Anterior cingulate cortex (tissue), 58 donors: ENCODE measurements at places on chromosomes 3 and 15.

GRCh38 chr15:59166166-59166565, 40.5 kb upstream of the LDHAL6B start:
- no peak for DNase-seq

DNA sequence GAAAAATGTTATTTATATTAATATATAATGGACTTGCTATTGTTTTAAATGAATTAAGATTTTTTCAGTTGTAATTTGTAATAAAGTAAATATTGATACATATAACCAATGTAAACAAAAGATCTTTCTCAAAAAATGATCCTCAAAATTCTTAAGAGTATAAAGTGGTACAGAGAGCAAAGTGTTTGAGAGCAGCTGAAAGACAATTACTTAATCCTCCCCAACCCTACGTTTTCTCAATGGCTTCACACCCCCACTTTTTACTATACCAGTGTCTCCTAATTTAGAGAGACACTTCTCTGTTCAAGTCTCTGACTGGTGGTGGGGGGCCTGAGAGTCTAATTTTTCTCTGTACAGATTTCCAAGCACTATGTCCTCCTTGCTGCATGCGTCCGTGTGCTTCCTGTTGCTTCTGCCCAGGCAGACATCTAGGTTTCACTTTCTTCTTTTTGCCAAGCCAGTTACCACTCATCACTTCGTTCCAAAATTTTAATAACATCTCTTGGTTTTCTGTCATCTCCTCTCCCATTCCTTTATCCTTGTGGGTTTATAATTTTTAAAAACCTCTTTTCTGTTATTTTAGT, 276.3 kb upstream of the DNAJC19 start:
- no peak for DNase-seq

DNA sequence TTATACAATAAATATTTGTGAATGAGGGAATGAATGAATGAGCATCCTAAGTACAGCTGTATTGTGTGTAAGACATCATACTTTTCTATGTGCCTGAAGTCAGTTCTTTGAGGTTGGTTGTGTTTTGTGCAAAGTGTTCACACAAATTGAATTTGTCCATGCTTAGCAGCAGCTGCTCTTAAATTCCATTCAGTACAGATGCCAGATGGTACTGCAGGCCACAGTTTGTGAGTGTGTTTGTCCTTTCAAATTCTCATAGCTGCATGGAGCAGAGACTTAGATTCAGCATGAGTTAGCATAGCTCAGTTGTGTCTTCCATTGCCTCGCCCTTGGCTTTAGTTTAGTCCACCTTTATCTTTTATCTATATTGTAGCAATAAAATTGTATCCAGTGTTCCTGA, 3.8 kb upstream of the ZNF385D start:
- no peak for DNase-seq

DNA sequence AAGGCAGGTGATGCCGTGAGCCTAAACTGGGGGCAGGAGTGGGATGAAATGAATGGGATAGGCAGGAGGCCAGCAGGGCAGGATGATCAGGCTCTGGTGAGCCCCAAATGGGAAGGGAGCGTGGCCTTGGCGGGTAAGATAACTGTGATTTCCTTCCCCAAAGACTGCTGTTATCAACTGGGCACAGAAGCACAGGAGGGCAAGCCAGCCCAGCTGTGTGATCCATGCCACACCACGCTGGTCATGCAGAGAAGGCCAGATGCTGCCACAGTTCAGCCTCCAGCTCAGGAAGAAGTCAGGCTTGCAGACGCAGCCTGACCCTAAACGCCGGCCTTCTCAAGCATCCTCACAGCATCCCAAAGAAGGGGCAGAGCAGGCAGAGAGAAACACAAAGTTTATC, 52.1 kb upstream of the GNB5 start:
- DNase-seq = no peak

DNA sequence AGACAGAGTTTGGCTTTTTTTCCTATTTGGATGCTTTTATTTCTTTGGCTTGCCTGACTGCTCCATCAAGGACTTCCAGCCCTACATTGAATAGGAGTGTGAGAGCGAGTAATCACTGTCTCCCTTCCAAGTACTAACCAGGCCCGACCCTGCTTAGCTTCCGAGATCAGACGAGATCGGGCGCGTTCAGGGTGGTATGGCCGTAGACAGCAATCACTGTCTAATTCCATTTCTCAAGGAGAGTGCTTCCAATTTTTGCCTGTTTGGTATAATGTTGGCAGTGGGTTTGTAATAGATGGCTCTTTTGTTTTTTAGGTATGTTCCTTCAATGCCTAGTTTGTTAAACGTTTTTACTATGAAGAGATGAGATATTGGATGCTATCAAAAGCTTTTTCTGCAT, 125.0 kb upstream of the PEX5L start:
- no peak for DNase-seq

DNA sequence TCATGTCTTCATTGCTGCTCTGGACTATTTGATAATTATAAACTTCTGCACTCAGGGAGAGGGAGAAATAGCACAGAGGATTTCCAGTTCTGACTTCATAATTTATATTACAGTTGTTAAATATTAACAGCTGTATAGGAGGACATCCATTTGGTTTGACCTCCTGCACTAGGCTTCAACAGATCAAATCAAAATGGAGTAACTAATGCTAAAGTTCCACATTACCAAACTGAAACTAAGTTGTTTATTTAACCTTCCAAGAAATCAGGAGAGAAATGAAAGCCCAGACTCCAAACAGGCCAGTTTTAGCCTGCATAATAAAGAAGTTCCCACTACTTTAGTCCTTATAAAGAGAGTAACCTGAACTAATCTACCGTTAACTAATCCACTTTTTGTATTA, 4.6 kb downstream of the PLSCR2 start:
- DNase-seq = no peak

DNA sequence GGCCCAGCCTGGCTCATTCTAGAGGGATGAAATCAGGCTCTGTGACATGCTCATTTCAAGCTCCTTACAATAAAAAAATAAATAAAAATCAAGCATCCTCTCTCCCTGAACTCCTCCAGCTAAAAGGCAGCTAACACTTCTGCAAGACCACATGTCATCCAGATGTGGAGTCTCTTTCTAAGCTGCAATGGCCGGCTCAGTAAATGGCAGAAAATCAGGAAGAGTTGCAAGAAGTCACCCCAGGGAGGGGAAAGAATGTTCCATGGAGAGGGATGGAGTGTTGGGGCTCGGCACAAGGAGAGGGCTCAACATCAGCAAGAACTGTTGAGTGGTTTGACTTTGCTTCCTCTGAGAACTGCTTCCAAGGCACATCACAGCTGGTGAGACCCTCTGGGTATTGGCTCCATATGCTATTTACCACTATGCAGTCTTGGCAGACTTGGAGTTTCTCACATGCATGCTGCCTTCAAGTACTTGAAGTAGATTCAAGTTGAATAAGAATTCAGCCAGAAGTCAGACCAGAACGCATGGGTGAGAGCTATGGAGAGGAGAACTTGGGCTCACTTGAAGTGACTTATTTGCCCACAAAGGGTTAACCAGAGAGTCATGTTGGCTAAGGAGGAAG, 689.0 kb downstream of the NTRK3 start:
- DNase-seq = no peak

- DNase-seq = no peak
Measured at GRCh38 chr15:91102546-91103330, 2.7 kb downstream of the SV2B start.

GRCh38 chr3:50182533-50183099, 8.8 kb upstream of the GNAT1 start:
- no peak for DNase-seq

DNA sequence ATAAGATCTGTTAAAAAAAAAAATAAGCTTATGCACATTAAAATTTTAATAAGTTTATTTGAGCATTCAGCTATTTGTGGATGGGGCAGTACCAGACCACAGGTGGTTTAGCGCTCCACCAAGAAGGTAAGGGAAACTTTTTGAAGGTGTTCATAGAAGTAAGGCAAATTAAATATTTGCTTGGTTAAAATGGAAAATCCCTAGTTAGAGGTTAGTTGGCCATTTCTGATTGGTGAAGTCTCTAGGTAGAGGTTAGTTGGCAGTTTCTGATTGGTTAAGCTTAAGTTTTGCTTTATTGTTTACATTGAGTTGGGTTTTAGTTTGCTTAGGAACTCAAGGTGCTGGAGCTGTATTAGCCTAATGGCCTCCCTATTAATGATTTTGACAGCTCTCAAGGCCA, 30.7 kb downstream of the SCN11A start:
- DNase-seq = no peak

DNA sequence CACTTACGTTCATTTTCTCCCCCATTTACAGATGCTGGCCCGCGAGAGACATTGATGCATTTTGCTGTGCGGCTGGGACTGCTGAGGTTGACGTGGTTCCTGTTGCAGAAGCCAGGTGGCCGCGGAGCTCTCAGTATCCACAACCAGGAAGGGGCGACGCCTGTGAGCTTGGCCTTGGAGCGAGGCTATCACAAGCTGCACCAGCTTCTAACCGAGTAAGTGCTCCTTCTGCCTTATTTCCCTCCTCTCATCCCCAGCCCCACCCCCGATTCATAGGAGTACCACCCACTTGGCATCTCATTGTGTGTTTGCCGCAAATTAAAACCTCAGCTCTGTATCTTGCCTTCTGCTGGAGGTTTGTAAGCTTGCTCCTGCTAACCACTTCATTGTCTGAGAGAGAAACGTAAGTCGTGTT, 163.3 kb downstream of the AKAP13 start:
- DNase-seq = no peak

- DNase-seq = peak; percentile 45
Measured at GRCh38 chr3:170499562-170500156, 81.0 kb downstream of the CLDN11 start.

DNA sequence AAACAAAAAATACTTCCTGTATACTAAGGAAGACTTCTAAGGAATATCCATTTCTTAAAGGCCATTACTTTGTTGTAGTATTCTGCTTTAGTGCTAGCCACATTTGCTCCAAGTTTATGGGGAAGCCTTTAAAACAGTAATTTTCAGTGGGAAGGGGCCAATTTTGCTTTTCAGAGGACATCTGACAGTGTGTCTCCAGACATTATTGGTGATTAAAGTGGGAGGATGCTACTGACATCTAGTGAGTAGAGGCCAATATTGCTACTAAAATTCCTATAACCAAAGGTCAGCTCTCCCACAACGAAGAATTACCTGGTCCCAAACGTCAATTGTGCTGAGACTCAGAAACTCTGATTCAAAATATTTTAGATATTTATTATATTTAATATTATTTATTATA, 24.8 kb downstream of the SLC28A2 start:
- no peak for DNase-seq

- no peak for DNase-seq
Measured at GRCh38 chr3:186821429-186822387, 15.4 kb upstream of the RFC4 start.

DNA sequence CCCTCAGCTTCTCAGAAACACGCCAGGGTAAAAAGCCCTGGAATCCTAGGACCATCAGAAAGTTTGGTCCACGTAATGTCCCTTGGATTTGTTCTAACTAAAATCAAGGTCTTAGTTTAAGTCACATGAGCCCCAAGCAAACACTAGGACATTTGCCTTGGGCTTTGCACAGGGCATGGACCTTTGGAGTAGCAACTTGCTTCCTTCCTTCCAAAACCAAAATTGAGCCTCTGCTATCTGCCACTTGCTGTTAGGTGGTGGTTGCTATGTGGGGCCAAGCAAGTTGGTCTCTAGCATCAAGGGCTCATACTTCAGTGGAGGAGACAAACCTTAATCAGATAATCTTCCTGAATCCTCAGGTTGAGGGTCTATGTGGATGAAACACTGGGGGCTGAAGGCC, 4.0 kb upstream of the DAG1 start:
- no peak for DNase-seq

DNA sequence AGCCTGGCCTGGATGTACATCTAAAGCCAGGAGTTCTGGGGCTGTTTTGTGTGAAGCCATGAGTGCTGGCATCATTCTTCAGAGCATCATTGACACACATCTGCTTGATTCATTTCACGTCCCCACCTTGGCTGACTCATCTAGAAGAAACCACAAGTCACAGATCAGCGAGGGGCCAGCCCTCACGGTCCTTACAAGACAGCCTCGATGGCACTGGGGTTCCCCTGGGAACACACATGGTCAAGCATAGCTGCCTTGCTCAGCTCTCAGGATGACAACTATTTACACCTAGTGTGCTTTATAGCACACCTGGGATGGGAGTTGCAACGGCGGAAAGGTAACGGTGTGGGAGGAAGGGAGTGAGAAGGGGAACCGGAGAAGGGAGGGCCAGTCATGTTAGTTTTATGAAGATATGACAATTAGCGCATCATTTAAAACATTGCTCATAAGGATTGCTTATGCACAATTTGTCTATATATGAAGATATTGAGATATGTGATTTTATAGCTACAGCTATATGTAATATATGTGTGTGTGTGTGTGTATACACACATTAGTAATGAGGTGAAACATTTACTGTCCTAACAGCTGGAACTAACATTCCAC, 227.1 kb downstream of the RPLP1 start:
- DNase-seq = no peak

DNA sequence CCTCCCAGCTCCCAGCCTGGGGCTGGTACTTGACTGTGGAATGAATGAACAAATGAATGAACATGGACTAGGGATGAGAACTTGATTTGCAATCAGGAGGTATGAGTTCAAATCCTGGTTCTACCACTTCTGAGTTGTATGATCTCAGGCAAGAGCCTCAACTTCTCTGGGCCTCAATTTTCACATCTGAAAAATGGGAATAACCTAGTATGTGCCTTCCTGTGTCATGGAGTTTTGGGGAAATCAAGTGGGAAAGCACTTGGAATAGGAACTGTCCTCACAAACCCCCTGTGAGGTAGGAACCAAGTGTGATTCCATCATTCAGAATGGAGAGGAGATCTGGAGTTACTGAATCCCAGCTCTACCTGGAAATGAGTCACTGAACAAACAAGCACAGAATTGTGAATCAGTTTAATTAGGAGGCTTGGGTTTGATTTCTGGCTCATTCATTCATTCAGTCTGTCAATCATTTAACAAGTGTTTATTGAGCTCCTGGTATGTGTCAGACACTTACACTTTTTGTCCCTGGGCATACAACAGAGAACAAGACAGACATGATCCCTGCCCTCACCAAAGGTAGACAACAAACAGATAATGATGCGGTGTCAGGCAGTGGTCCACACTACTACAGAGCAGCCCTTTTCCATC, 29.7 kb downstream of the DNASE1L3 start:
- no peak for DNase-seq

- no peak for DNase-seq
Measured at GRCh38 chr3:161100994-161101393, 4.2 kb downstream of the B3GALNT1 start.

GRCh38 chr3:111846717-111847116, 12.3 kb upstream of the PHLDB2 start:
- no peak for DNase-seq

DNA sequence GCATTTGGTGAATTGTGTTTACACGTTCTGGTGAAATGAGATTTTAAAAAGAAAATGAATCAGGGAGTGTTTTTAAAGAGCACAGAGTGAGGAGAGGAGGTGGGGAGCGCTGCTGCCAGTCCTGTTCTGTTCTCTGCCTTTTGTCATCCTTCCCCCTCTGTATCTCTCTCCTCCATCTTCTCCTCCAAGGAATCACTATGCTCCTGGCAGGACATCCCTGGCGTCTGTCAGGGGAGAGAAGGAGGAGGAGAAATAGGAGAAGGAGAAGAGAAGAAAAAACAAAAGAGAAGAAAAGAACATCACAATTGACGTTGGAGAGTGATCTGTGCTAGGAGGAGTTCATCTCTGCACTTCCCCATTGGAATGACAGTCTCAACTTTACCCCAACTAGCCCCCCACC, 627.6 kb upstream of the TBL1XR1 start:
- no peak for DNase-seq

GRCh38 chr15:42107473-42107872, 13.1 kb upstream of the PLA2G4D start:
- no peak for DNase-seq

GRCh38 chr3:63984391-63984790, 38.9 kb downstream of the PSMD6 start:
- no peak for DNase-seq

GRCh38 chr15:23447107-23447500, at the start of gene GOLGA6L2:
Gene GOLGA6L2 (minus strand): TSS chr15:23447243. CDS start chr15:23447181, 62 bp downstream.
- DNase-seq = no peak
